ENCODE measurements at places on chromosomes 1 and 21. TPM values are rescaled to one million over a fixed set of nuclear protein-coding genes. Genes with fewer than 3 reads are reported as not detected.
A peak's percentile ranks its signal among the peaks of the same experiment; 100 is the strongest.

DNA sequence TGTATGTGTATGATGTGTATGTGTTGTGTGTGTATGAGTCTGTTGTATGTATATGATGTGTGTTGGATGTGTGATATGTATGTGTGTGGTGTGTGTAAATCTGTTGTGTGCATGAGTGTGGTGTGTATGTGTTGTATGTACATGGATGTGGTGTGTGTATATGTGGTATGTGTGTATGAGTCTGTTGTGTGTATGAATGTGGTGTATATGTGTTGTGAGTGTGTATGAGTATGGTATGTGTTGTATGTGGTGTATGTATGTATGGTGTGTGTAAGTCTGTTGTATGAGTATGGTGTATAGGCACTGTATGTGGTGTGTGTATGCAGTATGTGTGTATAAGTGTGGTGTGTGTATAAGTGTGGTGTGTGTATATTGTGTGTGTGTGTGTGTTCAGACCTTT lies 95.0 kb downstream of the PLXNA2 start:
- DNase-seq, result no peak

The RASAL2 gene
- total RNA-seq, result 11.3 TPM

The GPR52 gene
- total RNA-seq, result 1.3 TPM

The ERG gene
- 0.15 TPM for total RNA-seq

The GPATCH2 gene
- 26.6 TPM for total RNA-seq

- no peak for DNase-seq
Observed at GRCh38 chr1:244598611-244599010, 54.3 kb upstream of the DESI2 start.

DNA sequence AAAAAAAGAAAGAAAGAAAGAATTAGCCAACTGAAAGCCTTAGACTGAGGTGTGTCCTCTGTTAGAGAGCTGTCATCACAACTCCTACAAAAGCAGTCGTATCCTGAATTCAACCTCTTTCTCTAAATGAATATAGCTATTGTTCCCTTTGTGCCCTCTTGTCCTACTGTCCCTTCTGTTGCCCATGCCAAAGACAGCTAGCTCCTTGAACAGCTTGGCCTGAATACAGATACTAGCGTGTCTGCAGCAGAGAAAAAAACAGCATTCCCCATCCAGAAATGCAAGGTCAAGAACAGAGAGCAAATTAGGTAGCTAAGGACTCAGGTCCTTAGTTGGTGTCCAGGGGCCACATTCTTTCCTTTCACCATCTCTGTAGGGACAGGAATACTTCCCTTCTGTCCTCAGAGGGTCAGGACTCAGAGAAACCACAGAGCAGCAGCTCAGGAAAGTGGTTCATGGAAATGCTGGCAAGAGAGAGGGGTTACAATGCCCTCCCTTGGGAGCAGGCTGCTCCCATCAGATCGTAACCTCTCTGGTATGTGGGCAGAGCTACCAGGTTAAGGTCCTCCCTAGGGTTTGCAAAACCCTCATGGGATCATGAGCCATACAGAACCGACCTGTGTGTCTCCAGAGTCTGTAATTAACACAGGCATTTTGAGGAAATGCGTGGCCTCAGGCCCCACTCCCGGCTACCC lies 1.8 kb upstream of the ZBTB48 start:
- DNase-seq, result no peak

- DNase-seq, result peak; percentile 56
Observed at GRCh38 chr1:77511440-77511840, 171.0 kb downstream of the ZZZ3 start.

- peak; percentile 79 for DNase-seq
Observed at GRCh38 chr1:85334962-85335361, 58.5 kb upstream of the BCL10 start.

DNA sequence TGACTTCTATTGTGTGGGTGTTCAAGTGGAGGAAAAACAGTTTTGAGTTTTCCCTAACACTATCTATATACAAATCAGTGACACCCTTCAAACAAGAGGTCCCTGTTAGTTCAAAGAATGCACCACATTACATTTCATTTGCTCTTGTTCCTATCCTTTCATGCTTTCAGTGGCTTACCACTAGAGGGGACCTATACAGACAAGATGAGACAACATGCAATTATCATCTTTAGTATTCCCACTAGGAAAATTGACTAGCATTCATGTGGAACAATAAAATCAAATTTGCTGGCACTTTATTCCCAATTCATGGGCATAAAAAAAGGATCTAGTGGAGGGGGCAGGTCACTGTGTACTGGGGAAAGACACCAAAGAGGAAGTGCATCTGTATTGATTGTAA lies 13.3 kb upstream of the SIPA1L2 start:
- DNase-seq, result no peak

The CTSE gene
- total RNA-seq, result 6.4 TPM

DNA sequence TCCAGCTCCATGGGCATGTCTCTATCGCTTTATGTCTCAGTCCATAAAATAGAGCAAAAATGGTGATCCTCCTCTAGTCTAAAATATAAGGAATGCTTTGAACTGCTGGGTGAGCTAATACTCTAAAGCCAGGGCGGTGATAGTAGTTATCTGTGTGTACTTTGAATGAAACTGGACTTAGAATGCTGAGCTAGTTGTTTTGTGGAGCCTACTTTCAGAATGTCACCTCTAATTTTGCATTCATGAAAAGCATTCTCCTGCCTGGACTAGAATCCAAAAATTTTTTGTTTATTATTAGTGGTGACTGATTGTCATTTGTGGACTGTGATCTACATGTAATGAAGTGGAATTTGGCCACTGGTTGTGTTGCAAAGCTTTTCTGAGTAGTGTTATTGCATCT lies 241.6 kb upstream of the C1orf105 start:
- DNase-seq, result no peak

The FAM72C gene
- total RNA-seq, result 1.6 TPM
